ENCODE measurements at places on chromosomes 5 and 9.

DNA sequence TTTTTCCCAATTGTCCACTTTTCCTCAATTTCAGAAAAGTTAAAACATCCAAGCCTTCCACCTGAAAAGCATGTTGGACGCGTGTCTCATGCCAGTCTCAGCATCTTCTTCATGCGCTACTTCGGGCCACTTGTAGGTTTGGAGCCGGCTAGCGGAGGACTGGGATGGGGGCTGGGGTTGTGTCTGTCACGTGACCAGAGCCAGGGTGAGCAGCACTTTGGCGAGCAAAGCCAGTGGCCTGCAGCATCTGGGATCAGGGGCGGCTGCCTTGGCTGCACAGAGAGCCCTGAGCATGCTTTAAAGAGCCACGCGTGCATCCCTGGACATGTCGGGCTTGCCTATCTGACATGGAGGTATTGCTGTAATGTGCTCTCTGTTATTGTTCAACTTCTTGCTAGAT is 41.2 kb downstream of the SLC6A3 start:
- DNase-seq: no peak

DNA sequence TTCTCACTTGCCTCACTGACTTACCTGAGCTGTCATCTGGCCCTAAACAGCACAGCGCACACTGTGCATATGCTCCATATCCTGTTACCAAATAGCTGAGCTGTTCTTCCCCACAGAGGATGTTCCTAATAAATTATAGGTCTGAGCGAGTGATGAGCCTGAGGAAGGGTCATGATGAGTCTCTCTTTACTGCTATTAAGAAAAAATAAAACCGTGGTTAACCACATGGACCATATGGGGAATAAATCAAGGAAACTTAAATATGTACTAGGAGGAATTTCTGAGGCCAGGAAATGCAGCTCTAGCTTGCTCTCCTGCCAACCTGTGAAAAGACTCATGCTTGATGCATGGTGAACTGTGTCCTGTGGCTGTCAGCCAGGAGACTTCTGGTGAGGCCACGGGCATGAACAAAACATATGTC is 424.8 kb upstream of the DMAC1 start:
- peak; percentile 96 for DNase-seq

DNA sequence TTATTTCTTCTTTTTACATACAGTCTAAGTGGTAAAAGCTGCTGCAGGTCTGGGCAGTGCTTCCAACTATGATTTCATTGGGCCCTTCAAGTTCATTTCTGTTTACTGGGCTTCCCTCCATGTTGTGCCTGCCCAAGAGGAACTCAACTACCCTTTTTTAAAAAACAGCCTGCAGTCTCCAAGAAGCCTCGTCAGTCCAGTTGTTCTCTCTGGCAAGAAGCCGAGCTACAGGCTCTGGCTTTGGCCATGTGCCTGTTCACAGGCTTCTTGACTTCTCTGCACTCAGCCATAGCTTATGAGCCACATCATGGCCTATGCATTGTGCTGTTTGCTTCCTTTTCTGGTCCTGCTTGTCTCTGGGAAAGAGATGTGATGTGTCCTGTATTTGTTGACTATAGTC is 119.7 kb upstream of the PJA2 start:
- peak; percentile 26 for DNase-seq

DNA sequence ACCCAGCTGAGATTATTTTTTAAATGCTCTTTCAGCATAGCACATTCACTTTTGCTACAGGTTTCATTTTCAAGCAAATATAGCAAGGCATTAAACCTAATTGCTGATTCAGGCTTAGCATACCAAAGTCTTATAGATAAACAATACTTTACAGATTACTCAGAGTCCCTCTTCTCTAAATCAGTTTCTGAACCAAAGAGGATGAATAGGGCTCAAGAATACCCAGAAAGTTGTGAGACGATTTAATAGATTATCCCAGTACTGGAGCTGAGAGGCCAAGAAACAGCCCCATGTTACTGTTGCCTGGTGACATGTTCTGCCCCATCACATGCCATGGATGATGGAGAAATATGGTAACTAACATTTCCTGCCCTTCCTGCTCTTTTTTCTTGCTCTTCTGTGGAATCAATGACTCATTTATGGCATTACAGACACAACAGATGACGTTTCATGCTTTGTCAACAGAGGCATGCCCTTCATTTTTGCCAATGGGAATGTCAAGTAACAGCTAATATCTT is 18.1 kb upstream of the SSBP2 start:
- peak; percentile 92 for DNase-seq

DNA sequence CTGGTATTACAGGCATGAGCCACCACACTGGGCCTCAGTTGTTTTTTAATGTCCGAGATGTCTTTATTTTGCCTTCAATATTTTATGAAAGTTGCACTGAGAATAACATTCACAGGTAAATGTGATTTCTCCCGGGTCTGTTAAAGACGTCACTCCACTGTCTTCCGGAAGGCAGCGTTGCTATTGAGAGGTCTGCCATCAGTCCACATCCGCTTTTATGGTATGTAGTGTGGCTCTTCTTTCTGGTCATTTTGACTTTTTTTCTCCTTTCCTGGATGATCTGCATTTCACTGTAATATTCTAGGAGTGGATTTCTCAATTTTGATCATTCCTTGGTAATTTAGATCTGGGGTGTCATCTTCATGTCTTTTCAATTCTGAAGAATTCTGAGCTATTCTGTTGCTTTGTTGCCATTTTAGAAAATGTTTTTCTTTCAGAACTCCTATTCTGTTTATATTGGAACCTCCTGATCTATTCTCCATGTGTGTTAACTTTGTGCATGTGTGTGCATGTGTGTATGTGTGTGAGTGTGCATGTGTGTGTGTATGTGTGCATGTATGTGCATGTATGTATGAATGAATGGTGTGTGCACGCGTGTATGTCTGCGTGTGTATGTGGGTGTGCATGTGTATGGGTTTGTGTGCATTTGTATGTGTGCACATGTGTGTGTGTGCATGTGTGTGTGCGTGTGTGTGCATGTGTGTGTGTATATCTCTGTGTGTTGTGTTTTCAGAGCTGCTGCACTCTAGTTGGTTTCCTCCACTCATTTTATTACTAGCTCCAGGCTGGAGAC is 1.9 kb upstream of the LCN1 start:
- no peak for DNase-seq

GRCh38 chr9:81689343-81690175 is at the start of gene TLE1:
Gene TLE1, minus strand, starts transcription at chr9:81689547. Its CDS starts 1,307 bp downstream, at chr9:81688240.
- DNase-seq: peak; percentile 100

DNA sequence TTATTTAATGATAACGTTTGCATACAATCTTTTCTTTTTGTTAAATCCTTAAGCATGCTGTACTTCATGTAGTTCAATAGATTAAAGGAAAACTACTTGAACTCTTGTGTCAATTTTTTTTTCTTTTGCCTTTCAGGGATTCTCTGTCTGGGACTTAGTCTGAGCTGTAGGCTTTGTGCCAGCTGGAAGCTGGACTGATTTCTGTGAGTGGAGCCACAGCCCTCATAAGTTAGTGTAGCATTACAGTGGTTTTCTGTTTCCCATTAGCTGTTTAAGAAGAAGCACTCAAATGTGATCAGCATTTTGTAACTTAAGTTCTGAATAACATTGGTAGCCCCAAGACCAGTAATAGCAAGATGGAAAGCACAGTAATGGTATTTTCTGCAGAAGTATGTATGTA is 330.6 kb upstream of the MEF2C start:
- DNase-seq: peak; percentile 91

DNA sequence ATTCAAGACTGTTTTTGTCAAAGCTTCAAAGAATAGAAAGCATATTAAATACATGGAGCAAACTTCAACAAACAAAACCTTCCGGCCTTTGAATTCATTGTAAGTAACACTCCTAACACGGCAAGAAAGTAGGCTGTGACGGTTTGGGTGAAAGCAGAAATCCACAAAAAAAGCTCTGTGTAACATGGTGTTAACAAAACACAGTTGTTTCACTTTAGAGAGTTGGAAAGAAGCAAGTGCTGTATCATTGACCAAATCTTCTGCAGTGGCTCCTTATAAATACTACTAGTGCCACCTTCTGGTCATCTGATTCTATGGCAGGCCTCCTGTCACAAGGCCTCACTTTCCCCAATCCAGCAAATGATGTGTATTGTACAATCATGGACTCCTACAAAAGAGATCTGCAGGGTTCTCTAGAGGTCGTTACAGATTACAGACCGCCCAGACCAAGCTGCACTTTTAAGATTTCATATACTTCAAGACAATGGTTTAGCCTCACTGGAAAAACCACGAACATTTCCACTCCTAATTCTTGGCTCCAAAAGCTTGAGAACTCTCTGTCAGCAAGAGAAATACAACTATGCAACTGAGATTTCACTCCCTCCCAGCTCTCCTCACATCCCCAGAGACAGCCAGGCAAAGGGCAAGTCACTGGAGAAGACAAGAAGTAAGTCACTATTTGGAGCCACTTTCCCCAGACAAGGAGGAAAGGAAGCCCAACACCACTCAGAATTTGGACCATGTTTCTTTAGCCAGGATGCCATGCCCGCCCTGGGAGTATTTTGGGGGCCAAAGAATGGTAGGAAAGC is 196.2 kb downstream of the DTWD2 start:
- DNase-seq: peak; percentile 68

DNA sequence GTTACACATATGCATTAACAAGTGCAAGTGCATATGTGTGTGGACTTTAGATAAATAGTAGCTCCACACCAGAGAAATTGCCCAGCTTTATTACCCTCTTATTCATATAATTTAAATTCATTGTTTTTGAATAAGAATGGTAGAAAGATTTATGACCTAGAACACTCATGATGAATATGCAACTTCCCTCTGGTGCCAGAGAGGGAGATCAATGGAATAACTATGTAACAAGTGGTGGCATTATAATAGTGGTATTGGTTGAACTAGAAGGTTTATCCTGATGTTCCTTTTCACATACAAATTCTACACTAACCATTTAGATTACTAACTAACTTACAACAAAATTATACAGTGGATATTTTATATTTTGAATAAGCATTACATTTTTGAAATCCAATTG is 607.4 kb downstream of the CDH12 start:
- DNase-seq: no peak
